Activated naive CD8-positive, alpha-beta T cell treated with anti-CD3 and anti-CD28 coated beads for 36 hours (primary cell): ENCODE measurements at places on chromosomes 16 and 17.
A peak's percentile ranks its signal among the peaks of the same experiment; 100 is the strongest.

DNA sequence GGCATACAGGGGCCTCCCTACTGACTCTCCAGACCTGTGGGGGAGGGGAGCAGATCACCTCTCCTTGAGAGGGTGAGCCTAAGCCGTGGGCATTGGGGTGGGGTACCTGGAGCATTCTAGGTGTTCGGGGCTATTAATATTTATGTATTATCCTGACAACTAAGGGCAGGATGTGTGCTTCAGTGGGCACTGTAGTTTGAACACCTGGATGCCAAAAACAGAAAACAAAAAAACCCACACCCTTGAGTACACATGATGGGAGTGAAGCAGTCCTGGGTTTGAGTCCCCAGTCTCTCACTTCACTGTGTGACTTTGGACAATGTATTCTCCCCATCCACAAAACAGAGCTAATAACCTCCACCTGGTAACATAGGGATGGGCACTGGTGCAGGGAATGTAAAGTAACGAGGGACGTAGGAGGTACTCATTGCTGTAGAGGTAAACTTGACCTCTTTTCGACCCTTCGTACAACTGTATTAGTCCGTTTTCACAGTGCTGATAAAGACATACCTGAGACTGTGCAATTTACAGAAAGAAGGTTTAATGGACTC, 257.8 kb downstream of the CPPED1 start:
- no peak for DNase-seq
- H3K27ac ChIP-seq: no peak overlapping the region
- no peak overlapping the region for H3K4me3 ChIP-seq

GRCh38 chr16:66538910-66539309, 11.0 kb downstream of the TK2 start:
- no peak overlapping the region for H3K27ac ChIP-seq
- H3K4me1 ChIP-seq: peaks cover 7% of the 10 kb centered on the region
- H3K4me3 ChIP-seq: no peak overlapping the region
- H3K36me3 ChIP-seq: peaks cover 2% of the 10 kb centered on the region

- H3K4me3 ChIP-seq: peak overlapping the region; percentile 85
- peak overlapping the region; percentile 94 for H3K27ac ChIP-seq
- peaks cover 36% of the 10 kb centered on the region for H3K4me1 ChIP-seq
- peaks cover 24% of the 10 kb centered on the region for H3K36me3 ChIP-seq
These were observed 472 bp upstream of the ARHGDIA start for GRCh38 chr17:81871387-81872230.

DNA sequence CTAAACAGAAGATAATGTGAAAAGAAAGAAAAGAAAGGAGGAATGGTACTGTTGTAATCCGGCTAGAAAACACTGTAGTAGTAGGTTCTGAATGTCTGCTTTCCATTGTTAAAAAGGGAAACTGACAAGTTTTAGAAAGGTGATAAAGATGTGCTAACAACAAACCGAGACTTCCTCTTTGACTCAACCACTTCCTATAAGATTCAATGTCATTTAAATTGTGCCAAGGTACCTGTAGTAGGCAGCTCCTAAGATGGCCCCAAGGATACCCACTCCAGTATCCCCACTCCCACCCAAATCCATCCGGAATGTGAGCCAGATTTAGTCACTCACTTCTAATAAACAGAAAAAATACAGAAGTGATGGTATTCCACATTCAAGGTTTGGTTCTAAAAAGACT, 31.2 kb downstream of the XYLT1 start:
- H3K36me3 ChIP-seq: peaks cover 7% of the 10 kb centered on the region
- H3K4me3 ChIP-seq: no peak overlapping the region

DNA sequence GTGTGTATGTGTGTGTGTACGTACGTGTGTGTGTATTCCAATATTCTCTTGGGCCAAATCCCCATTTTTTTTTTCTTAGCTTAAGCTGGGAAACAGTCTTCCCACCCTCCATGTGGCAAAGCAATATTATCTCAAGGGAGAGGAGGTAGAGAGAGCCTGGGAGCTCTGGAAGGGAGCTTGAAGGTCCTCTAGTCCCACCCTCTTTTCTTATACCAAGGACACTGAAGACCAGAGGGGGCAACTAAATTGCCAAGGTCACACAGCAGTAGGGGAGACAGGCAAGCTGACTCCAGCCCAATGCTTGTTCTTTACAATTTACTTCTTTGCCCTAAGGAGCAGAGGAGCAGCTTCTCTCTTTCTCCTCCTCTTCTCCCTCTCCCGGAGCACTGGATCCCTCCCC, 6.8 kb downstream of the SRCIN1 start:
- no peak overlapping the region for H3K27ac ChIP-seq
- DNase-seq: no peak
- no peaks in the 10 kb centered on the region for H3K36me3 ChIP-seq
- H3K27me3 ChIP-seq: peaks cover 96% of the 10 kb centered on the region
- H3K4me1 ChIP-seq: peaks cover 12% of the 10 kb centered on the region
- no peak overlapping the region for H3K4me3 ChIP-seq

DNA sequence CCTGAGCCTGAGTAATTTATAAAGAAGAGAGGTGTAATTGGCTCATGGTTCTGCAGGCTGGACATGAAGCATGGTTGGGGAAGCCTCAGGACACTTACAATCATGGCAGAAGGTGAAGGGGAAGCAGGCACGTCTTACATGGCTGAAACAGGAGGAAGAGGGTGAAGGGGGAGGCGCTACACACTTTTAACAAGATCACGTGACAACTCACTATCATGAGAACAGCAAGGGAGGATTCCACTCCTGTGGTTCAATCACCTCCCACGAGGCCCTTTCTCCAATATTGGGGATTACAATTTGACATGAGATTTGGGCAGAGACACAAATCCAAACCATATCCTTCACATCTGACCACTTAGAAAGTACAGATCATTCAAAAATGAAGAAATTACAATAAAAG, 110.6 kb upstream of the SHISA6 start:
- H3K4me3 ChIP-seq: no peak overlapping the region
- no peaks in the 10 kb centered on the region for H3K4me1 ChIP-seq
- H3K36me3 ChIP-seq: no peaks in the 10 kb centered on the region
- no peak overlapping the region for H3K27ac ChIP-seq
- H3K27me3 ChIP-seq: no peaks in the 10 kb centered on the region

DNA sequence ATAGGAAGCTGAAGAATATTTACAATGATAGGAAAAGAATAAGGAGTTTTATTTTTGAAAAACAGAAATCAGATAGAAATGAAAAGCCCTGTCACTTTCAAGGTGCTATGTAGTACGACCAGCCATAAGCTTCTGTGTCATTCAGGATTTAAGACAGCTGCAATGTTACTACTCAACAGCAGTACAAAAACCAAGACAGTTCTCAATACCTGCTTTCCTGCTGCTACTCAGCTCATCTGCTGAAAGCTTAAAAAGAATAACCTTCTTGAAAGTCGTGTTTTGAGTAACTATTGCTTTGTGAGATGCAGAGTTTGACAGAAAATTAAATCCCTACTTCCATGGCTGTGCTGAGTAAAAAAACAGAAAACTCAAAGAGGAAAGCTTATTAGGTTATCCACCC, 8.7 kb downstream of the GRB2 start:
- no peaks in the 10 kb centered on the region for H3K27me3 ChIP-seq
- DNase-seq: no peak
- H3K4me1 ChIP-seq: peaks cover 65% of the 10 kb centered on the region
- H3K4me3 ChIP-seq: no peak overlapping the region
- peaks cover 25% of the 10 kb centered on the region for H3K36me3 ChIP-seq

- no peaks in the 10 kb centered on the region for H3K27me3 ChIP-seq
- no peak overlapping the region for H3K4me3 ChIP-seq
- no peak overlapping the region for H3K27ac ChIP-seq
- H3K36me3 ChIP-seq: no peaks in the 10 kb centered on the region
These were observed 193.2 kb downstream of the RAB11FIP4 start for GRCh38 chr17:31584438-31585279.

DNA sequence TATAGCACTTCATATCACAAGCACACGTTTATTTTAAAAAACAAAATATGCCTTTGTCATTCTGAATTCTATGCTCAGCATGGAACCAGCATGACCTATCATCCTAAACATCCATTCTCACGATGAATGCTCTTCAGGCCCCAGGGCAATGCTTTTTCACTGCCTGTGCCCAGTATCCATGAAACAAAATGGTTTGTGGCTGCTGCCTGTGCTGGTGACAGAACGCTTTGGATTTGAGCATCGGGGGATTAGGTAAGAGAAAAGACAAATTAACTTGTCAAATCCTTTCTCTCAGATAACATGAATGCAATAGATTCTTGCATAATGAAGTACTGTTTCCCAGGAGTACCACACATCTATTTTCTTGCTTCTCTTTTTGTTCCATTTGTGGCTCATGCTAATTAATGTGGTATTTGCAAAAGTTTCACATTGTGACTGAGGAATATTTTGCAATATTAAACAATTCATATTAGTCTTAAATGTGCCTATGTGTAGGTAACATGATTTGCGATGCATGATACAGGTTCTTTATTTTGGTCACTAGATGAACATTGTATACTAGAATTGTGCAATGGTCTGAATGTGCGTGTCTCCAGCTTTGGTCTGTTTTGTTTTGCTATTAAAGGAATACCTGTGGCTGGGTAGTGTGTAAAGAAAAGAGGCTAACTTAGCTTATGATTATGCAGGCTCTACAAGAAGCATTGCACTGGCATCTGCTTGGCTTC, 25.8 kb upstream of the SRSF1 start:
- peaks cover 8% of the 10 kb centered on the region for H3K4me1 ChIP-seq
- H3K4me3 ChIP-seq: no peak overlapping the region
- H3K27me3 ChIP-seq: peaks cover 17% of the 10 kb centered on the region
- H3K36me3 ChIP-seq: peaks cover 1% of the 10 kb centered on the region

- H3K27ac ChIP-seq: no peak overlapping the region
- no peaks in the 10 kb centered on the region for H3K4me1 ChIP-seq
- no peaks in the 10 kb centered on the region for H3K27me3 ChIP-seq
- no peak for DNase-seq
These were observed 13.9 kb downstream of the TOP3A start for GRCh38 chr17:18300725-18301480.

DNA sequence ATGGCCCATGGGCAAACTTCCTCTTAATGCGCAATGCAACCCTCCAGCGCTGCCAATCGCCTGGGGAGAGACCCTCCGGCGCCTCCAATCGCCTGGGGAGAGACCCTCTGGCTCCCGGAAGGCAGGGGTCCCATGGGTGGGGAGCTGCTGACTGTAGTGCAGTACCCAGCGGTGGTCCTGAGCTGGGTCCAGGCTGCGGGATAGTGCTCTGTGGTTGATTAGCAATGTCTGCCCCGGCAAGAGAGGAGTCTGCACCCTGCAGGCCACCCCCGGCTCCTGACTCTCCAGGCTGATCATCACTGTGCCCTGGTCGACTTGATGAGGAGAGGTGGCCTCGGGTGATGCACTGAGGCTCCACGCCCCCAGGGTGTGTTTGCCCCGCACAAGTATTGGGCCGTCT, 44.6 kb upstream of the ZNF469 start:
- no peaks in the 10 kb centered on the region for H3K36me3 ChIP-seq
- peaks cover 11% of the 10 kb centered on the region for H3K27me3 ChIP-seq
- H3K4me3 ChIP-seq: no peak overlapping the region
- H3K4me1 ChIP-seq: peaks cover 2% of the 10 kb centered on the region
- no peak for DNase-seq

- H3K4me1 ChIP-seq: peaks cover 65% of the 10 kb centered on the region
- H3K27me3 ChIP-seq: no peaks in the 10 kb centered on the region
- peaks cover 61% of the 10 kb centered on the region for H3K36me3 ChIP-seq
- DNase-seq: no peak
These were observed 487 bp downstream of the POLG2 start for GRCh38 chr17:64496348-64496785.

GRCh38 chr16:85545227-85545818, 67.8 kb upstream of the GSE1 start:
- no peaks in the 10 kb centered on the region for H3K27me3 ChIP-seq
- H3K36me3 ChIP-seq: no peaks in the 10 kb centered on the region
- H3K4me1 ChIP-seq: peaks cover 5% of the 10 kb centered on the region
- DNase-seq: no peak
- H3K4me3 ChIP-seq: no peak overlapping the region

DNA sequence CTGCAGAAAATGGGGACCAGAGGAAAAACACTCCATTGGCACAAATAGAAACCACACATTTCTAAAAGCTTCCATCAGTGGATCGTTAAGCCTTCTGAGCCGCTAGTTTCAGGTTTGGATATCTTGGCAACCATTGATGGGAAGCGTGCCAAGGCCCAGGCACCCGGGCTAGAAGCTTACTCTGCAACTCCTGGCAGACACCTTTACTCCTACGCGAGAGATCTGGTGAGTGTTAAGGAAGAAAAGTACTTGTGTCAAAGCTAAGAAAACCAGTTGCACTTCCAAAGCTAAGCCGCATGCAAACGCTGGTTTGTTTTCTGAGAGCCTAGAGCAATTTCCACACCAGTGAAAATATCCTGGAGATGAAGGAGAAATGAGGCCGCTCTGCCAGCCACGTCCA, 472.4 kb downstream of the PMP22 start:
- no peak for DNase-seq
- peaks cover 1% of the 10 kb centered on the region for H3K4me1 ChIP-seq
- peaks cover 18% of the 10 kb centered on the region for H3K27me3 ChIP-seq
- H3K36me3 ChIP-seq: no peaks in the 10 kb centered on the region
- H3K4me3 ChIP-seq: no peak overlapping the region

GRCh38 chr17:82246365-82247181, 17.7 kb downstream of the SLC16A3 start:
- H3K4me3 ChIP-seq: no peak overlapping the region
- H3K4me1 ChIP-seq: peaks cover 26% of the 10 kb centered on the region
- H3K27ac ChIP-seq: peak overlapping the region; percentile 66
- peaks cover 26% of the 10 kb centered on the region for H3K36me3 ChIP-seq
- H3K27me3 ChIP-seq: no peaks in the 10 kb centered on the region

- DNase-seq: no peak
- no peaks in the 10 kb centered on the region for H3K27me3 ChIP-seq
- H3K27ac ChIP-seq: no peak overlapping the region
- H3K4me1 ChIP-seq: no peaks in the 10 kb centered on the region
These were observed 1047.2 kb downstream of the CDH11 start for GRCh38 chr16:64074706-64075105.

GRCh38 chr16:56336071-56336688, 89.2 kb downstream of the AMFR start:
- no peak for DNase-seq
- no peak overlapping the region for H3K27ac ChIP-seq
- H3K4me3 ChIP-seq: no peak overlapping the region
- H3K36me3 ChIP-seq: no peaks in the 10 kb centered on the region
- H3K4me1 ChIP-seq: no peaks in the 10 kb centered on the region
- no peaks in the 10 kb centered on the region for H3K27me3 ChIP-seq

DNA sequence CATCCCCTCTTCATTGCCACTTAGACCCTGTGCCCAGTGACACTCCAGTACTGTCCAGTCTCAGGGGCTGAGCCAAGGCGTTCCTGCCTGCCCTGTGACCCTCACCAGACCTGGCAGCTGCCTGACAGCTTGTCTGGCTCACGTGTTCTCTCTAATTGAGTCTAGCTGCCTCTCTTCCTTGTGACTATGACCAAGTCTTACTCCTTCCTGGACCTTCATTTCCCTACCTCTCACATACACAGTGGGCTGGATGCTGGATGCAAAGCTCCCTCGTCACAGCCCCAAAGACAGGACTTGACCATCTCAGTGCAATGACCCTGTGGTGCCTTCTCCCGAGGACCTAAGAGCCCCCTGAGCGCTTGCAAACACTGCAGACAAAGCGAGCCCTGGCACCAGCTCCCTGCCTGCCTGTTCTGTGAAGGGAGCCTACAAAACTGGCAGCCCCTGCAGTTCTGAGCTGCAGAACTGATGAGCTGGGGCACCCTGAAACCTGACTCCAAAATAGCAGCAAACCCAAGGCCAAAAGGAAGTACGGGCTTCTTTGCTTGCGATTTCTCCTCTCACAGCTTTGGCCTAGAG, 1.7 kb downstream of the DEXI start:
- H3K27me3 ChIP-seq: no peaks in the 10 kb centered on the region
- peaks cover 64% of the 10 kb centered on the region for H3K4me1 ChIP-seq
- peak overlapping the region; percentile 13 for H3K27ac ChIP-seq
- H3K4me3 ChIP-seq: peak overlapping the region; percentile 91

- no peaks in the 10 kb centered on the region for H3K36me3 ChIP-seq
- no peak overlapping the region for H3K4me3 ChIP-seq
- H3K27ac ChIP-seq: no peak overlapping the region
- peak; percentile 48 for DNase-seq
- no peaks in the 10 kb centered on the region for H3K4me1 ChIP-seq
These were observed 246.6 kb upstream of the RPL38 start for GRCh38 chr17:73956595-73957465.
